Activated CD8-positive, alpha-beta memory T cell treated with anti-CD3 and anti-CD28 coated beads for 48 hours (primary cell): ENCODE measurements at places on chromosomes 6 and 20.

DNA sequence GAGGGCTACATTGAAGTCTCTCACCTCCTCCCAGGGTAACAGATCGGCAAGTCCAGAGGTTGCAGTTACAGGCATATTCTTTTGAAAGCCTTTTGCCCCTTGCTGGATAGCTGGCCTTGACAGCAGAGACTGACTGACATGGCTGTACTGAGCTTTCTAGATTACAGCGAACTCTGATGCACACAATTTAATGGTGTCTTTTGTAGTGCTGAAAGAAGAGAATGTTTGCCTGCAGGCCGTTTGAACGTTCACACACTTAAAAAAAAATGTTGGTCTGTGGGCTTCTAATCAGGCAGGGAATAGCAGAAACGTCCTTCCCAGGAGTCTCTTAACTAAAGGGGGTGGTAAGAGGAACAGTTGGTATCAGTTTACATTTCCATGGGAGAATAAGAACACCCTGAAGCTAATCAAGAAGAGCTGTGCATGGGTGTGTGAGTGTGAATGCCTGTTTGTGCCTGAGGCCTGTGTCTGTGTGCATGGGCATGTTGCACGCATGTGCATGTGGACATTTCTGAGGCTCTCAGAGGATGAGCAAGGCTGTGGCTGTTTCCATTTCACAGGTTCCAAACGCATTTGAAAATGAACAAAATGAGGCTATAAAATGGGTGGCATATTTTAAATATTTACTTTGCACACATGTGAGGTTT lies 213.9 kb upstream of the SSTR4 start:
- no peak for DNase-seq

DNA sequence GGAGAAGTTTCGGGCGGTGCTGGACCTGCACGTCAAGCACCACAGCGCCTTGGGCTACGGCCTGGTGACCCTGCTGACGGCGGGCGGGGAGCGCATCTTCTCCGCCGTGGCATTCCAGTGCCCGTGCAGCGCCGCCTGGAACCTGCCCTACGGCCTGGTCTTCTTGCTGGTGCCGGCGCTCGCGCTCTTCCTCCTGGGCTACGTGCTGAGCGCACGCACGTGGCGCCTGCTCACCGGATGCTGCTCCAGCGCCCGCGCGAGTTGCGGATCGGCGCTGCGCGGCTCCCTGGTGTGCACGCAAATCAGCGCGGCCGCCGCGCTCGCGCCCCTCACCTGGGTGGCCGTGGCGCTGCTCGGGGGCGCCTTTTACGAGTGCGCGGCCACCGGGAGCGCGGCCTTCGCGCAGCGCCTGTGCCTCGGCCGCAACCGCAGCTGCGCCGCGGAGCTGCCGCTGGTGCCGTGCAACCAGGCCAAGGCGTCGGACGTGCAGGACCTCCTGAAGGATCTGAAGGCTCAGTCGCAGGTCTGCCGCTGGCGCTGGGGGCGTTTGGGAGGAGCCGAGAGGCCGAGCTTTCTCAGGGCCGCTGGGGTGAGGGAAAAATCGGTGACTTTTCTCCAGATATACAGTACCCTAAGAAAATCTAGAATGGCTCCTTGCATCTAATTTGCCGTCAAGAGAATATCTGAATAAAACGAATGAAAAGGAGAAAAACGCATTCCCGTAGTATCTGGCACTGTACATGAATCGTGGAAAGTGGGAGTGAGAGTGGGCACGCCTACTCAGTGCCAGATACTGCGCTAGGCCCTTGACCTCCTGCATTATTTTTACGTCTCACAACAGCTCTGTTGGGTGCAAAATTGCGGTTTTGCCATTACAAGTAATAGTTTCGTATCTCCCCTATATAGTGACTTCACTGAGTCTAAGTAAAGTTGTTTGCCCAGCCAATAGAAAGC lies 1.0 kb downstream of the CALHM6 start:
- DNase-seq = peak; percentile 3

GRCh38 chr20:17391127-17391771 lies 139.9 kb downstream of the BFSP1 start:
- DNase-seq = no peak

DNA sequence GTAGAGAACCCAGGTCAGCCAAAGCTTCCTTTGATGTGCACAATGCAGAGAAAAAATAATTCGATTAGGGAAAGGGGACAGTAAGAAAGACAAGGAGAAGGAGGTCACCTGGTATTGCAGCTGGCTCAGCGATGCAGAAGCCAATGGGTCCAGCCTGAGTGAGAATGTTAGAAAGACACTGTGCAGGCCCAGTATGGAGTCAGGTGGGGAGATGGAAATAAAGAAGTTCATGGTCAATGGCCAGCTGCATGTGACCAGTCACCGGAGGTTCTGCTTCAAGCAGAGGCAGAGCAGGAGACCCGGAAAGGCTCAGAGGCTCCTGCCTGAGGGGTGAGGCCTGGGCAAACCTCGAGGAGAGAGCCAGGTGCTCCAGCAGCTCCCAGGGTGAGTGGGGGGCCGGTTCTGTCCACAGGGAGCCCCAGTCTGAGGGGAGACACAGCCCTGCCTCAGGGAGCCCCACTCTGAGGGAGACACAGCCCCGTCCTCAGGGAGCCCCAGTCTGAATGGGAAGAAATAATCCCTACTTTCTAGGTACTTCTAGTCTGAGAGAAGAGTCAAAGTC lies 51.3 kb downstream of the LRFN2 start:
- DNase-seq = no peak

GRCh38 chr6:24972311-24972958 lies 36.7 kb upstream of the RIPOR2 start:
- no peak for DNase-seq

GRCh38 chr20:51586005-51586440 lies 43.5 kb upstream of the NFATC2 start:
- no peak for DNase-seq

- no peak for DNase-seq
Observed at GRCh38 chr6:129662406-129662766, 47.6 kb downstream of the ARHGAP18 start.

DNA sequence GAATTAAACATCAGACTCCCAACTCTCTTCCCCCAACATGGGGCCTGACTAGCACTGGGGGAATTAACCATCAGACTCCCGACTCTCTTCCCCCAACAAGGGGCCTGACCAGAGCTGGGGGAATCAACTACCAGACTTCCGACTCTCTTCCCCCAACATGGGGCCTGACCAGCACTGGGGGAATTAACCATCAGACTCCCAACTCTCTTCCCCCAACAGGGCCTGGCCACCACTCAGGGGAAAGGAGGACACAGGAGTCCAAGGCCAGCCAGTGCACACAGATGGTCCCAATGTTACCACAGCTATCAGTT lies 13.1 kb downstream of the CST7 start:
- DNase-seq = no peak

DNA sequence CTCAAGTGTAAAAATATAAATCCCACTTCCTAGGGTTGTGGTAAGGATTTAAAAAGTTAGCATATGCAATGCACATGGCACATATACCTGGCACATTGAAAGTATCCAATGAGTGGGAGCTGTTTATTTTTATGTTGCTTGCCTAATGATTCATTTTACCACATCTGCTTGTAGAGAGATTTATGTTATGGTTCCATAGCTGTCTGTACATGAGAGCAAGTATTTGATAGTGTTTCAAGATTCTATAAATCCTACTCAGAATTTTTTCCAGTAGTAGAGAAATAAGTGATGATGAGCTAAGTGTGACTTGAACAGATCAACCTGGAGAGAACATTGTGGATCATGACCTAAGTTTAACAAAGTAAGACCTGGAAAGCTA lies 125.3 kb upstream of the SPTLC3 start:
- no peak for DNase-seq

DNA sequence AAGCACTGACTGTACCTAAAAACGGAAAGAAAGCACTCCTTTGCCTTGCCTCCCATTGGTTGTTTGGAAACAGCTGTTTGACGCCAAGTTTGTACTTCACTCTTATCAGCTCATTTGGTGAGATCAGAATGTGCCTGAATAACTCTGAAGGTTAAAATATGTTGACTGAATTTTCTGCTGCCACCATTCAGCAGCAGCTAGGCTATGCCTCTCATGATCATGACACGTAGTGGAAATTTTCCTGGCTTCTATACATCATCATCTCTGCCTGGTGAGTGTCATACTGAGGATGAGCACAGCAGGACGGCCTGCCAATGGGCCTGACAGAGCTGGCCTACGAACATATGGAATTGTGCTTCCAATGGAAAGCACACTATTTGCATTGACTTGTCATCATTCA lies 704.9 kb upstream of the CITED2 start:
- no peak for DNase-seq

DNA sequence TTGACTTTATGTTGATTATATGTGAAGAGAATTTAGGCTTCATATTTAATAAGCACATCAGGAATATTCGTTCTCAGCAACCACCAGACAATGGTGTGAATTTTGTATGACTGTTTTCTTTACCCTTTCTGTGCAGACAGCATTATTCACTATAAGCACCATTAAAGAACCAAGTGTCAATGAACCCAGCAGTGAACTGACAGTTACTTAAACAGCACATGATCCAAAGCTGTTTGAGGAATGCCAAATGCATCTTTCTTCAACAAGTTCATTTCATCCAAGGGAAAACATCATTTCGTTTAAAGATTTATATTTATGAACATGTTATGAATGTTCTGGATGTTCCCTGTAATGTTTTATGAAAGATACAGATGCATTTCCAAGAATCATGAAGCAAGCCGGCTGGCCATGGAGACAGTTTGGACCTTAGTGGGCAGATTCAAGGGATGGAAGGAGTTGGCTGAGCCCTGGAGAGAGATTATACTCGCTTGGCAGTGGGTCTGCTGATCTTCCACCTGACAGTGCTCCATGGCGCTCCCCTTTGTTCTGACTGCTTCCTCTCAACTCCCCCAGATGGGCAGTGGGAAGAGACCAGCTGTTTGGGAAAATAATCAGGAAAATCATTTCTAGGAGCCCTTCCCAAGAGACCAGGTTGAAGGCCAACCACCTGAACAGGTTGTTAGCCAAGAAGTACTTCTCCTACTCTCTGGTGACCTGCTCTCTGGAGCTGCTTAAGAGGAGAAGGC lies 326.0 kb upstream of the RSPO3 start:
- DNase-seq = no peak

DNA sequence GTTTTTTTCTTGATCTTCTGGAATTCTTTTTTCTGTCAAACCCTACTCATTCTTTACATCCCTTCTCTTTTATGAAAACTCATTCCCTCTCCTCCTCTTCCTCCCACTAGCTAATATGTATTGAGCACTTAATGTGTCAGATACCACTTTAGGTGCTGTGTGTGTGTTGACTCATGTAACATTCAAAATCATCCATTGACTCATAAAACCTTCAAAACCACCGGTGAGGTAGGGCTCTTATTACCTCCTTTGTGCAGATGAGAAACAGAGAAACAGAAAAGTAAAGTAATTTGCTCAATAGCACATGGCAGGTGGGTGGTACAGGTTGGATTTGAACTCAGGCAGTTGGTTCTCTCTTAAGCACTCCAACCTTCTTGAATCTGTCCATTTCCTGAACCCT lies 136.3 kb upstream of the NEDD9 start:
- no peak for DNase-seq

- DNase-seq = peak; percentile 38
Observed at GRCh38 chr20:1266167-1266973, at the start of gene SNPH. TSS of gene SNPH (plus strand) at chr20:1266294. CDS start at chr20:1296240, 29,946 bp downstream.
